ENCODE measurements at places on chromosomes 7 and 10.
A peak's percentile ranks its signal among the peaks of the same experiment; 100 is the strongest.

DNA sequence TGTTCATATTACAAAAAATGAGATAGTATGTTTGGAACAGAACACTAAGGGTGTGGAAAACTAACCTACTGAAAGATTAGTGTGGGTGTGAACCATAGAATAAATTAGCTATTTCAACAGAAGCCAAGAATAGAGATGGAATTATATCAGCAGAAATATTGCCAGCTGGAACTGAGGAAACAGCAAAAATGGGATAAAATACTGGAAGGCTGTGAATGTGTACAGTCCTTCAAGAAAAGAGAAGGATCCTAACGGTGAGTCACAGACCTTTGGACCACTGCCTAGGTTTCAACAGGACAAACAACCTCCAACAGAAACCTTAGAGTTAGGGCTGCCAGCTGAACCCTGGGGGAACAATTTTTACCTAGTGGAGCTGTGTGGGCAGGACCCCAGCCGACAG is 395.0 kb downstream of the ZWINT start:
- no peak overlapping the region for H3K4me3 ChIP-seq
- H3K36me3 ChIP-seq = no peaks in the 10 kb centered on the region
- H3K27ac ChIP-seq = no peak overlapping the region
- no peaks in the 10 kb centered on the region for H3K27me3 ChIP-seq
- DNase-seq = no peak

GRCh38 chr10:24605141-24605540 is 118.5 kb downstream of the ARHGAP21 start:
- no peak for DNase-seq
- H3K4me3 ChIP-seq = no peak overlapping the region
- no peaks in the 10 kb centered on the region for H3K27me3 ChIP-seq
- no peak overlapping the region for H3K27ac ChIP-seq
- peaks cover 2% of the 10 kb centered on the region for H3K4me1 ChIP-seq
- H3K36me3 ChIP-seq = peaks cover 17% of the 10 kb centered on the region

DNA sequence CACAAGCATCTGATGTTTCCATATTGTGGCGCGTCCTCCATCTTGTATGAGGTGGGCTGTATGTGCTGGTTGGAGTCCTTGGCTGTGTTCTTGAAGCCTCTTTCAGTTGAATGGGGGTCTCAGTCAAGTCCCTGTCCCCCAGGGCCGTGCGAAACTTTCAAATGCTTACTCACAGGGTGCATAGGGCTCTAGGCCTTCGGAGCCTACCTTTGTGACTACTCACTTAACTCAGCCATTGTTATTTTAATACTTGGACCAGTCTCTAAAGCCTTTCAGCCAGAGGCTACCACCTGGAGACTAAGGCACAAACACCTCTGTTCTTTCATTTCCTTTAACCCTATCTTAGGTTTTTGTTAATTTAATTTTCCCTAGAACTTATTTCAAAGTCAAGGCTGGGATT is 785.9 kb downstream of the GATA3 start:
- no peaks in the 10 kb centered on the region for H3K27me3 ChIP-seq
- H3K27ac ChIP-seq = no peak overlapping the region
- DNase-seq = no peak
- no peak overlapping the region for H3K4me3 ChIP-seq
- peaks cover 2% of the 10 kb centered on the region for H3K4me1 ChIP-seq

DNA sequence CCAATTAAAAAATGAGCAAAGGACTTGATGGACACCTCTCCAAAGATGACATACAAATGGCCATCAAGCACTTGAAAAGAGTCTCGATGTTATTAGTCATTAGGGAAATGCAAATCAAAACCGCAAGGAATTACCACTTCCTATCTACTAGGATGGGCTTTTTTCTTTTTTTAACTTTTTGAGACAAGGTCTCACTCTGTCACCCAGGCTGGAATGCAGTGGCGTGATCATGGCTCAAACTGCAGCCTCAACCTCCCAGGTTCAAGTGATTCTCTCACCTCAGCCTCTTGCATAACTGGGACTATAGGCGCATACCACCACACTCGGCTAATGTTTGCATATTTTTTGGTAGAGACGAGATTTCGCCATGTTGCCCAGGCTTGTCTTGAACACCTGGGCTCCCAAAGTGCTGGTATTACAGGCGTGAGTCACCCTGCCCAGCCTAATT is 13.6 kb downstream of the NKX1-2 start:
- no peaks in the 10 kb centered on the region for H3K36me3 ChIP-seq
- no peak overlapping the region for H3K27ac ChIP-seq
- no peak for DNase-seq
- H3K27me3 ChIP-seq = peaks cover 20% of the 10 kb centered on the region

DNA sequence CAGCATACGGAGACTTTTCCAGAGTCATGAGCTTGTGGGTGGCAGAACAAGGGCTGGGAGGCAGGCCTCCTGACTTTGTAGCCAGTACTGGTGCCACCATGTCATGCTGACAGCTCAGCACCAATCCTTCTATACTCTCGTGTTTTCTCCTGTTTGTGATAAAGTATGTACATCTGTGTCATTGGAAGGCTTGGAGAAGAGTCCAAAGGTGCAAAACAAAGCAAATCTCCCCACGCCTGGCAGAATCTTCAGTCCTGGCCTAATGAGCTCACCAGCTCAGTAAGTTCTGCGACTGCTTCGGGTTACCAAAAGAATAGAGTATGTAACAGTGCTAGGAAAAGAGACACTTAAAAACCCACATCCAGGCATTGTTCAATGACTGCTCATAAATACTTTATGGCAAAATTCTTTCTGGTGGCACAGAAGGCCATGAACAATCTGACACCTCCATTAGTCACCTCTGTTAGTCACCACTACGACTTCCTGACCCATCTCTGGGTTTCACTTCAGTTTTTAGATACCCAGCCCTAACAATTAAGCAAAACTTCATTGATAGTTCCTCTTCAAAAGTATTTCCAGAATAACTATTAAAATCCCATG is 24.5 kb downstream of the STEAP1 start:
- peak overlapping the region; percentile 56 for H3K27ac ChIP-seq
- no peaks in the 10 kb centered on the region for H3K36me3 ChIP-seq
- peaks cover 6% of the 10 kb centered on the region for H3K4me1 ChIP-seq
- no peak for DNase-seq
- peaks cover 7% of the 10 kb centered on the region for H3K27me3 ChIP-seq

- peaks cover 36% of the 10 kb centered on the region for H3K4me1 ChIP-seq
- no peak overlapping the region for H3K4me3 ChIP-seq
Measured at GRCh38 chr7:128833148-128833945, 3.1 kb downstream of the FLNC start.

- H3K27me3 ChIP-seq = no peaks in the 10 kb centered on the region
- DNase-seq = no peak
- H3K4me1 ChIP-seq = no peaks in the 10 kb centered on the region
- no peak overlapping the region for H3K4me3 ChIP-seq
Measured at GRCh38 chr7:156984174-156984891, 26.1 kb downstream of the MNX1 start.
